SJSA1 (cell line): ENCODE measurements at places on chromosomes 12 and 14. TPM values are rescaled to one million over a fixed set of nuclear protein-coding genes. Genes with fewer than 3 reads are reported as not detected.

- DNase-seq: no peak
These were observed 600.8 kb downstream of the TRHDE start for GRCh38 chr12:72872996-72873395.

HCAR2 gene
- not detected in 2 replicates for total RNA-seq

PTPRO gene
- total RNA-seq: 0.55 and 0.91 TPM in 2 replicates

DNA sequence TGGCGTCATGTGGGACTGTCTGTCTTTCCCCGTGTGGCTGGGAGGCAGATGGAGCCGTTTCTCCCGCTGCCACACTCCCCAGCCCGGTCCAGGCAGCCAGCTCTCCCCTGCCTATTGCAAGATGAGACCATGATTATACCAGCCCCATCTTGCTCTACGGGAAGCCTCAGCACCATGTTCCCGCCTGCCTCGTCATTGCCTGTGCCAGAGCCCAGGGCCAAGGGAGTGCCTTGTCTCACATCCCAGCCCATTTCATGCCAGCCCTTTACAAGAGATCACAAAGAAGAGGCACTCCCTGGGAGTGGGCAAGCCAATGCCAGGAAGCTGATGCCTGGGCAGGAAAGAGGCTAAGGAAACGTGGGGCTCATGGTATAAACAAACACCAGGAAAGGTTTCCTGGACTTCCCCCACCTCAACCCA, 23.9 kb downstream of the GPR68 start:
- DNase-seq: no peak

DLK1 gene
- not detected in 2 replicates for total RNA-seq

DNA sequence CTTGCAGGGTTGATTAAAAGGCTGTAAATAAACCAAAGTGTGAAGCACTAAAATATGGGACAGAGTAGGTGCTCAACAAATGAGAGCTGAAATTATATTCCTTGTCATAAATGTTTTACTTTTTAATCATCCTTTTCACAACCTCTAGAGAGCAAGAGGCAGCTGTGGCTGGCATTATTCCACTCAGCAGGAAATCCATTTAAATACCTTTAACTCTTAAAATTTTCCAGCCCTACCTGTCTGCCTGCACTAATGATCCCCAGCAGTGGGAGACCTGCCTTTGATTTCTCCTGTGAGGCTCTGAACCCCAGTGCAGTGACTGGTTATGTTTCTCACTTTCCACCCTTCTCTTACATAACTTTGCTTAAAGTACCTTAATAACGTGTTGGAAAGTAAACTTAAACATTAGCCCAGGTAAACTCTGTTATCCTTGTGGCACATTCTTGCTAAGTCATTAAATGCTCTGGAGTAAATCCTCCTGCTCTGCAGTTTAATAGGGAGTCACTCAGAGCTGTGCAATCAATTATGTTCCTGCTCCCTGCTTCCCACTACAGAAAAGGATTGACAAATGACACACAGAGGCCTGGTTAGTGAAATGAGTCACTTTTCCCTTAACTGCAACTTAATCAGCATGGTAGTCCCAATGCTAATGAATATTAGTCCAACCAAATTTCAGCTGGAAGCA, 755.7 kb upstream of the USP15 start:
- DNase-seq: no peak

- no peak for DNase-seq
These were observed 6.0 kb downstream of the STYX start for GRCh38 chr14:52735921-52736489.
